A549 treated with CpdA at 1 μM for 4 hours (cell line): ENCODE measurements at places on chromosomes 5 and 9. TPM values are rescaled to one million over a fixed set of nuclear protein-coding genes. Genes with fewer than 3 reads are reported as not detected.

PCDHGA8 gene
- total RNA-seq: 0.02 TPM in 2 of 5 replicates, not detected in the others

LRSAM1 gene
- 9.0 to 11.5 TPM (median 9.4 TPM) in 5 replicates for total RNA-seq

SOX30 gene
- 0.05 to 0.07 TPM in 2 of 5 replicates, not detected in the others for total RNA-seq

CTXN3 gene
- not detected in 5 replicates for total RNA-seq

LCN9 gene
- total RNA-seq: not detected in 5 replicates

OBP2B gene
- not detected in 5 replicates for total RNA-seq

COL15A1 gene
- total RNA-seq: 0.25 to 0.36 TPM (median 0.28 TPM) in 5 replicates

OTP gene
- total RNA-seq: 0.06 to 0.14 TPM (median 0.10 TPM) in 4 of 5 replicates, not detected in the other

MSX2 gene
- 4.6 to 6.7 TPM (median 6.3 TPM) in 5 replicates for total RNA-seq

WDR36 gene
- 12.5 to 19.4 TPM (median 15.3 TPM) in 5 replicates for total RNA-seq

ANKRD18B gene
- total RNA-seq: 5.6 to 8.6 TPM (median 7.2 TPM) in 5 replicates

THG1L gene
- 27.9 to 33.8 TPM (median 31.0 TPM) in 5 replicates for total RNA-seq

CD180 gene
- 0.05 TPM in 1 of 5 replicates, not detected in the others for total RNA-seq

GFI1B gene
- 0.07 TPM in 1 of 5 replicates, not detected in the others for total RNA-seq

STK10 gene
- total RNA-seq: 20.6 to 26.0 TPM (median 22.0 TPM) in 5 replicates

MEF2C gene
- 0.06 to 0.07 TPM in 2 of 5 replicates, not detected in the others for total RNA-seq

RARS1 gene
- 93.8 to 126 TPM (median 100 TPM) in 5 replicates for total RNA-seq

KIF4B gene
- 0.01 to 0.02 TPM (median 0.02 TPM) in 3 of 5 replicates, not detected in the others for total RNA-seq

JAKMIP2 gene
- total RNA-seq: not detected in 5 replicates

SEMA4D gene
- total RNA-seq: 4.3 to 6.3 TPM (median 5.2 TPM) in 5 replicates

CER1 gene
- total RNA-seq: not detected in 5 replicates

GZMA gene
- total RNA-seq: not detected in 5 replicates

CMYA5 gene
- 0.10 to 0.24 TPM (median 0.22 TPM) in 5 replicates for total RNA-seq

NUTM2F gene
- total RNA-seq: not detected in 5 replicates
